ENCODE measurements at places on chromosomes 11 and 22. TPM values are rescaled to one million over a fixed set of nuclear protein-coding genes. Genes with fewer than 3 reads are reported as not detected.

Gene KRTAP5-11
- polyA plus RNA-seq, result not detected

Gene C11orf98
- polyA plus RNA-seq, result 191 TPM

Gene ABCC8
- polyA plus RNA-seq, result 0.69 TPM

- no peak overlapping the region for H3K27ac ChIP-seq
- H3K36me3 ChIP-seq, result no peaks in the 10 kb centered on the region
- H3K27me3 ChIP-seq, result no peaks in the 10 kb centered on the region
- DNase-seq, result no peak
- no peak overlapping the region for H3K4me3 ChIP-seq
These were observed 102.4 kb upstream of the FIBIN start for GRCh38 chr11:26891501-26891900.

DNA sequence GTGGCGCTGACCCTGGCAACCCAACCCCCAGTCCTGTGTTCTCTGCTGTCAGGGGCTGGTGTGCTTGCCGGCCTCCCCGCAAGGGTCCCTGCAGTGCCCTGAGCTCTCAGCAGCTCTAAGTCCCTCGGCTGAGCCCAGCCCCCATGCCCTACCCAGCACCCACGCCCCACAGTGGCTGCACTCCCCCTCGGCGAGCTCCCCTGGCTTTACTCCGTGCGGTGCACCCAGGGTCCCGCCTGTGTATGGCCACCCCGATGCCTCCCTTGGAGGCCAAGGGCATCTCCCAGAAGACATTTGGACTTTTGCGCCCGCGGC, 72.5 kb upstream of the SHISAL1 start:
- peak; percentile 10 for DNase-seq
- H3K27me3 ChIP-seq, result no peaks in the 10 kb centered on the region
- no peak overlapping the region for H3K4me3 ChIP-seq
- H3K36me3 ChIP-seq, result no peaks in the 10 kb centered on the region
- no peak overlapping the region for H3K27ac ChIP-seq
- no peaks in the 10 kb centered on the region for H3K4me1 ChIP-seq

Gene AAMDC
- 108 TPM for polyA plus RNA-seq

- peaks cover 38% of the 10 kb centered on the region for H3K36me3 ChIP-seq
- no peaks in the 10 kb centered on the region for H3K27me3 ChIP-seq
- H3K4me1 ChIP-seq, result peaks cover 27% of the 10 kb centered on the region
- peak overlapping the region; percentile 100 for H3K4me3 ChIP-seq
- H3K27ac ChIP-seq, result peak overlapping the region; percentile 93
- DNase-seq, result no peak
These were observed 809 bp downstream of the MIEF1 start for GRCh38 chr22:39502789-39503409.

GRCh38 chr11:95450547-95451123, 219.6 kb upstream of the SESN3 start:
- no peak for DNase-seq

Gene CTSW
- polyA plus RNA-seq, result 0.17 TPM

Gene NUDT22
- polyA plus RNA-seq, result 90.9 TPM

DNA sequence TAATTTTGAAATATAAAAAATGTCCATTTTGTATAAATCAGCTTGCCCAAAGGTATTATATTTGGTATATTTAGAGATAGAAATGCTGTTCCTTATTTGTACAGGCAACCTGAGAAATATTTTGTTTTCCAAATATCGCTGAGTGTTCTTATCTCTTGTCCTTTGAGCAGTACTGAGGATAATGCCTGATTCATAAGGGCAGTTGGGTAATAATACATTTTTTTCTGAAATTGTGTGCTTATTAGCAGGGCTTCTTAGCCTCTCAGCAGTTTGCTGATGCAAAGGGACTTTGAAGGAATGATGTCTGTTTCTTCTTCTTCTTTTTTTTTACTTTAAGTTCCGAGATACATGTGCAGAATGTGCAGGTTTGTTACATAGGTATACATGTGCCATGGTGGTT, 69.1 kb downstream of the LDLRAD3 start:
- H3K27me3 ChIP-seq, result no peaks in the 10 kb centered on the region
- no peak overlapping the region for H3K4me3 ChIP-seq
- peaks cover 9% of the 10 kb centered on the region for H3K4me1 ChIP-seq
- peak overlapping the region; percentile 19 for H3K27ac ChIP-seq
- no peaks in the 10 kb centered on the region for H3K36me3 ChIP-seq

Gene AQP11
- polyA plus RNA-seq, result 0.27 TPM

- no peaks in the 10 kb centered on the region for H3K36me3 ChIP-seq
- H3K4me3 ChIP-seq, result no peak overlapping the region
- no peaks in the 10 kb centered on the region for H3K27me3 ChIP-seq
- DNase-seq, result no peak
- no peak overlapping the region for H3K27ac ChIP-seq
These were observed 33.0 kb upstream of the PITPNB start for GRCh38 chr22:27952091-27952490.

DNA sequence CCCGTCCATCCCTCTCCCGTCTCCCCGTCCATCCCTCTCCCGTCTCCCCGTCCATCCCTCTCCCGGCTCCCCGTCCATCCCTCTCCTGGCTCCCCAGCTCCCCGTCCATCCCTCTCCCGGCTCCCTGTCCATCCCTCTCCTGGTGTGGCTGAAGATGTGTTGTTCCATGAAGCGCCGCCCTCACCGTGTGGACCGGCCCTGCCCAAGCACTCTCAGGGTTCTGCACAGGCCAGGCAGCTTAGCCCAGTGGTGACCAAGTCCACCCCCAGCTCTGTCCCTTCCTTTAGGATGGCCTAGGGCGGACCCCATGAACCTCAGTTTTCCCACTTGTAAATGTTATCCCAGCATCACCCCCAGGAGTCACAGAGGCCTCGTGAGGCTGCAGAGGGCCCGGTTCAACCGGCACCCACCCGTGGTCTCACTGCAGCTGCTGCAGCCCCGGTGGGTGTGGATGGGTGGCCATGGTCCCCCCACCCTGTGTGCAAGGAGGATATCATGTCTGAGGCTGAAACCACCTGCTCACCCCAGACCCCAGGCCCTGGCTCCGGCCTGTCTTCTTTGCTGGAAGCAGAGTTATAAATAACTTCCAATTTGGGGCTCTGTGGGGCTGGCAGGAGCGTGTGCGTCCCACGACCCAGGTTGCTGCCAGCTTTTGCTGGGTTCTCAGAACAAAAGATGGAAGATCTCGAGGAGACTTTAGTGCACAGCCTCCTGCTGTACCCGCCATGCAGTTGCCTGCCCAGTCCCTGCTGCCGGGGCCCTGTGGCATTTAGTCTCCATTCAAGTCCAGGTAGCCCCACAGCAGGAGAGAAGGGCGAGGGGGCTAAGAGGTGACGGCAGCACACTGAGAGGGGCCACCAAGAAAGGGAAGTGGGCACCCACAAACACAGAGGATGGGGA, 1147.8 kb downstream of the BRD1 start:
- no peak for DNase-seq
- H3K4me1 ChIP-seq, result no peaks in the 10 kb centered on the region
- H3K27ac ChIP-seq, result no peak overlapping the region
- no peaks in the 10 kb centered on the region for H3K27me3 ChIP-seq

- no peak overlapping the region for H3K4me3 ChIP-seq
- no peak for DNase-seq
- no peaks in the 10 kb centered on the region for H3K27me3 ChIP-seq
- no peak overlapping the region for H3K27ac ChIP-seq
These were observed 72.4 kb upstream of the BIRC3 start for GRCh38 chr11:102244681-102245409.

Gene PTPRCAP
- polyA plus RNA-seq, result 1.1 TPM

- no peaks in the 10 kb centered on the region for H3K4me1 ChIP-seq
- no peaks in the 10 kb centered on the region for H3K36me3 ChIP-seq
These were observed 566.2 kb downstream of the MIAT start for GRCh38 chr22:27223317-27224177.

GRCh38 chr11:95706974-95707387, 82.6 kb downstream of the FAM76B start:
- no peaks in the 10 kb centered on the region for H3K36me3 ChIP-seq
- H3K27ac ChIP-seq, result no peak overlapping the region

- DNase-seq, result no peak
- peak overlapping the region; percentile 28 for H3K4me3 ChIP-seq
- H3K27me3 ChIP-seq, result peaks cover 75% of the 10 kb centered on the region
- H3K36me3 ChIP-seq, result no peaks in the 10 kb centered on the region
- H3K27ac ChIP-seq, result no peak overlapping the region
- peaks cover 42% of the 10 kb centered on the region for H3K4me1 ChIP-seq
These were observed 4.4 kb downstream of the ALX4 start for GRCh38 chr11:44305470-44306051.

Gene SAA2
- polyA plus RNA-seq, result not detected

DNA sequence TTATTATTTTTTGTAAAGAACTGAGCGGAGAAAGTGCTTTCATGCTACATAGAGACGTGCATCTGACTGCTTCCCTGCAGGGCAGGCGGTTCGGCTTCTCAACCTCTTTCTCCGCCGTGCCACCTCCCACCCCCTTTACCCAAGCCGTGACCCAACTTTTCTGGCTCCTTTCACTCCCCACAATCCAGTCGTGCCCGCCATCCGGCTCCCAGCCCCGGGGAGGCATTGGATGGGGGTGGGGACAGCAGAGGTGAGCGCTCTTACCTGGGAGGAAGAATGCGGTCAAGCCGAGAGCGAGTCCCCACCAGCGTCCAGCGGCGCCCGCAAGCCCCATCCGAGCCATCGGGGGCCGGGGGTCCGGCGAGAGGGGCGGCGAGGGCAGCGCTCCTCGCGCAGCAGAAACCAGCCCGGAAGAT, 781 bp downstream of the NECTIN1 start:
- H3K4me3 ChIP-seq, result peak overlapping the region; percentile 96
- H3K27ac ChIP-seq, result peak overlapping the region; percentile 82
- H3K4me1 ChIP-seq, result peaks cover 32% of the 10 kb centered on the region
- no peak for DNase-seq
- H3K36me3 ChIP-seq, result no peaks in the 10 kb centered on the region

Gene TNNI2
- polyA plus RNA-seq, result not detected

GRCh38 chr11:117037975-117038350, 60.3 kb downstream of the SIK3 start:
- H3K36me3 ChIP-seq, result no peaks in the 10 kb centered on the region
- no peak overlapping the region for H3K4me3 ChIP-seq
- no peak overlapping the region for H3K27ac ChIP-seq
- no peaks in the 10 kb centered on the region for H3K27me3 ChIP-seq

- no peaks in the 10 kb centered on the region for H3K4me1 ChIP-seq
- no peaks in the 10 kb centered on the region for H3K36me3 ChIP-seq
- DNase-seq, result no peak
- H3K4me3 ChIP-seq, result no peak overlapping the region
These were observed 9.6 kb upstream of the CTSD start for GRCh38 chr11:1773131-1773993.

Gene SCGB1A1
- polyA plus RNA-seq, result not detected

GRCh38 chr22:17890245-17890671, 116.0 kb upstream of the BID start:
- DNase-seq, result peak; percentile 56
- no peaks in the 10 kb centered on the region for H3K4me1 ChIP-seq
- H3K36me3 ChIP-seq, result peaks cover 59% of the 10 kb centered on the region
- H3K27me3 ChIP-seq, result no peaks in the 10 kb centered on the region

DNA sequence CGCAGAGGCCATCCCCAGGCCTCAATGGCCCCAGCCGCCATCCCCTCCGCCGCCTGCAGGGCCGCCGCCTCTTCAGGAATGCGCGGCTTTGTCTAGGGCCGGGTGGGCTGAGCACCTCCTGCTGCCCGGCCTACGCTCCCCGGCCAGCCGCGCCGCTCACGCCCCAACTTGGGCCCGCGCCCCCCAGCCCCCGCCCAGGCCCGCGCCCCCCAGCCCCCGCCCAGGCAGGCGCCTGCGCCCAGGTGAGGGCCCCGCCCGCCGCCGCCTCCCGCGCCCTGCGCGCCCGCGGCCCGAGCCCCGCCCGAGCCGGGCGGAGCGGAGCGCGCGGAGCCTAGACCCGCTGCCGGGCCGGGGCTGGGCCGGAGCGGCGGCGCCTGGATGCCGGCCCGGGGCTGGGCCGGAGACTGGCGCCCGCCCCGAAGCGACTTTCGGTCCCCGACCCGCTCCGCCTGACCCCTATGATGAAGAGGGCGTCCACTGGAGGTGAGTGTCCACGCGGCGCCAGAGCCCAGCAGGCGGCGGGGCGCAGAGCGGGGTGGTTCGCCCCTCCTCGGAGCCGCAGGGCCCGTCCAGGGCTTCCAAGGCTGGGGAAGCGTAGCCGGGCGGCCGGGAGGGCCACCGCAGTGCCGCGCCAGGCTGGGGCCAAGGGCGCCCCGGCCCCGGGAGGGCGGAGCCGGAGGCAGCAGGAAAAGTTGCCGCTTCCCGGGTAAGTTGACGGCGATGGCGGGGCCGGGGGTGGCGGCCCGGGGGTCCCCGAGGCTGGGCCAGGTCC, 34.3 kb upstream of the PRODH start:
- no peak overlapping the region for H3K27ac ChIP-seq
- H3K36me3 ChIP-seq, result no peaks in the 10 kb centered on the region
- peaks cover 19% of the 10 kb centered on the region for H3K27me3 ChIP-seq
- DNase-seq, result no peak

- H3K27ac ChIP-seq, result no peak overlapping the region
- H3K4me1 ChIP-seq, result no peaks in the 10 kb centered on the region
These were observed 5.9 kb downstream of the OOSP1 start for GRCh38 chr11:59943997-59944714.

GRCh38 chr11:64136765-64137441, 29.0 kb downstream of the MACROD1 start:
- H3K4me1 ChIP-seq, result no peaks in the 10 kb centered on the region
- DNase-seq, result no peak
- no peak overlapping the region for H3K4me3 ChIP-seq
- H3K27me3 ChIP-seq, result no peaks in the 10 kb centered on the region
- no peak overlapping the region for H3K27ac ChIP-seq

GRCh38 chr11:9651899-9652748, 11.8 kb upstream of the SWAP70 start:
- peaks cover 5% of the 10 kb centered on the region for H3K4me1 ChIP-seq
- H3K36me3 ChIP-seq, result no peaks in the 10 kb centered on the region
- DNase-seq, result no peak
- no peak overlapping the region for H3K27ac ChIP-seq

DNA sequence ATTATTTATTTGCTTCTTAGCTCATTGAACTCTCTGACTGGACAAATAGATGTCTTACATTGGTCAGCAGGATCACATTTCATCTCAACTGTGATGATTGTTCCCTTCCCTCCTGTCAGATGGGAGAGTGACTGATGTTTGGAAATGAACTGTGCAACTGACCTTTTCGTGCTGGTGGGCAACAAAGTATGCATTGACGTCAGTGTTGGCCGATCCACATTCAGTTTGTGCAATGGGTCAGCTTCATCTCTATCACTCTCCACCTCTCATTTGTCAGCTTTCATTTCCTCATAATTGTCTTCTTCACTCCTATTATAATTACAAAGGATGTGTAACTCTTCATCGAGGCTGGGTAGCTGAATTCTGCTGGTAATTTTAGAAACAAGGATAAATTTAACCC, 71.3 kb downstream of the PPP2R1B start:
- no peak overlapping the region for H3K4me3 ChIP-seq
- H3K27me3 ChIP-seq, result no peaks in the 10 kb centered on the region
- no peak for DNase-seq
- peaks cover 15% of the 10 kb centered on the region for H3K4me1 ChIP-seq
- peaks cover 5% of the 10 kb centered on the region for H3K36me3 ChIP-seq
- no peak overlapping the region for H3K27ac ChIP-seq

DNA sequence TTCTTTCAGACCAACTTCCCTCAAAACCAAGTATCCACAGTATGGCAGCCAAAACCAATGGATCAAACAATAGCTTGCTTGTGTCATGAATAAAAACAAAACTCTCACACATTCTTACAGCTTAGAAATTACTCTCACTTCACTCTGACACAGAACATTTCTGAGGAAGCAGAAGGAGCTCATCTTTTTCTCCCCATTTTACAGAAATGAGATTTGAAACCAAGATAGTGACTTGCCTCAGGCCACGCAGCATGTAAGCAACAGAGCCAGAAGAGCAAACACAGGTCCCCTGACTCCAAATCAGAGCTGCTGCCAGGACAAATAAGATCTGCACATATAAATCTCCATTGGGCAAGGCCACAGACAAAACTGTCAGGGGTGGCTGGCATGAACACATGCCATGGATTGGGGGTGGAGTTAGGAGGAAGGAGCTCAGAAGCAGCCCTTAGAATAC, 64.8 kb downstream of the RAB30 start:
- no peaks in the 10 kb centered on the region for H3K27me3 ChIP-seq
- DNase-seq, result no peak
- H3K4me3 ChIP-seq, result no peak overlapping the region
- H3K27ac ChIP-seq, result peak overlapping the region; percentile 72
